ENCODE measurements at places on chromosomes 12 and 14.

DNA sequence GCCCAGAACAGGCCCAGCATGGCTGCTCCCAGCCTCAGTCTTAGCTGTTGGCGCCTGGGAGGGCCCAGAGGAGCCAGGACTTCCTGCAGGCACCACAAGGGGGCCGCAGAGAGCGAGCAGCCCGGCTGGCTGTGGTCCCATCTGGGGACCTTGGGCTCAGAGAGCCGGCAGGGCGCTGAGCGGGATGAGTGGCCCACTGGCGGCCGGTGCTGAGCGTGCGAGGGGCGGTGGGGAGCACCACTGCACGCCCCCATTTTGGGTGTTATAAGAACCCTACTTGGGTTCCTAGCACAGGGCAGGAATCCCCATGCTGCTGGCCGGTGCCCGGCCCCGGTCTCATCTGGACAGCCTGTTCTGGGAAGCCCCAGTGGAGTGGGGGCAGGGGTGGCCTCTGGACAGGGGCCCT, 25.9 kb upstream of the CRIP2 start:
- DNase-seq: peak; percentile 75

GRCh38 chr14:96582411-96582961, 80.3 kb downstream of the PAPOLA start:
- DNase-seq: no peak

- no peak for DNase-seq
Measured at GRCh38 chr14:101068313-101069227, 165.0 kb upstream of the RTL1 start.

DNA sequence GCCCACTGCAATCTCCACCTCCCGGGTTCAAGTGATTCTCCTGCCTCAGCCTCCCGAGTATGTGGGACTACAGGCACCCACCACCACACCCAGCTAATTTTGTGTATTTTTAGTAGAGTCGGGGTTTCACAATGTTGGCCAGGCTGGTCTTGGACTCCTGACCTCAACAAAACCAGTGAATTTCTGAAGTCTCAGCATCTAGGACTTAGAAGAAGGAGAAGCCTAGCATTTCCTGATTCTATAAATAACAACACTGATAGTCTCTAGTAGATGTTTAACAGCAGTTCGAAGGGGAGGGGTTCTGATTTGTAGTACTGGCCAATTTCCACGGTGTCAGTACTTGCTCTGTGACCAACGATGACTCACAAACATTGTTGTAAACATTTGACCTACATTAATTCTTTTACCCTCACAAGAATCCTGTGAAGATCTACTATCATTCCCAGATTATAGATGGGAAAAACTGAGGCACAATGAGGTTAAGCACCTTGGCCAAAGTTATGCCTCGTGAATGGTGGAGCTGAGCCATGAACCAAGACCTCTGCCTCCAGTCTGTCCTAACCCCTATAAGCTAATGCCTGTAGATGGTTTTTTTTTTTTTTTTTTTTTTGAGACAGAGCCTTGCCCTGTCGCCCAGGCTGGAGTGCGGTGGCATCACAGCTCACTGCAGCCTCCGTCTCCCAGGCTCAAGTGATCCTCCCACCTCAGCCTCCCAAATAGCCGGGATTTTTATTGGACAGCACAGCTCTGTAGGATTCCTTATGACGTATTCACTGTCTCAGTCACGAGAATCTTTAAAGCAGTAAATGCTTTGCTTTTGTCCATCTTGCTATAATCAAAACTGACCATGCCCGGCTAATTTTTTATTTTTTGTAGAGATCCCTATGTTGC, 5.2 kb downstream of the P2RX4 start:
- DNase-seq: no peak

GRCh38 chr14:49526101-49526500, 60.1 kb downstream of the RPS29 start:
- no peak for DNase-seq

DNA sequence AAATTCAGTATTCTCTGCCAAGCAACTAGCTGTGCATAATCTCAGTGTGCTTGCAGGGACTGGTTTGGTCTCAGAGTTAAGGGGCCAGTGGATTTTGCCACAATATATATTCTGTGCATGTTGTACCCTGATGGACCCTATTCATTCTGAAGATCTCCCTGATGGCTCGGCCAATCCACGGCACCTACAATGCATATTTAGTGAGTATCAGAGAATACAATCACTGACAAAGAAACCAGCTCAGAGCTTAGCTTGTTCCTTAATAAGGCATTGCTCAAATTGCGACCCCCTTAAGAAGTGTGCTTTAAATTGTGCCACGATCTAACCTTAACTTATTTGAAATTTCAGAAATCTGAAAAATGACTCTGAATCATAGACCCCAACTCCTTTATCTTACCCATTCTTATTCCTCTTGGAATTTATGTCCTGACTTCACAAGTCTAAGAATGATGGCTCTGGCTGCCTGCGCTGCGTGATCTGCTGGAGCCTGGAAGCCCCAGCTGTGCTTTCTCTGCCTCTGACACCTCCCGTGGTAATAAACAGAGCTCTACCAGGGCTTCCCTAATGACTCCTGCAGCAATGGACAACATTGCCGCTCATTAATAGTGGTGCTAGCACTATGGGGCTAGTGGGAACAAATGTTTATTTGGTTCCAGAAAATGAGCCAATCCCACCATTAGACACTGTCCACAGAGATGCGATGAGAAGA, 9.0 kb upstream of the DCAF4 start:
- no peak for DNase-seq

DNA sequence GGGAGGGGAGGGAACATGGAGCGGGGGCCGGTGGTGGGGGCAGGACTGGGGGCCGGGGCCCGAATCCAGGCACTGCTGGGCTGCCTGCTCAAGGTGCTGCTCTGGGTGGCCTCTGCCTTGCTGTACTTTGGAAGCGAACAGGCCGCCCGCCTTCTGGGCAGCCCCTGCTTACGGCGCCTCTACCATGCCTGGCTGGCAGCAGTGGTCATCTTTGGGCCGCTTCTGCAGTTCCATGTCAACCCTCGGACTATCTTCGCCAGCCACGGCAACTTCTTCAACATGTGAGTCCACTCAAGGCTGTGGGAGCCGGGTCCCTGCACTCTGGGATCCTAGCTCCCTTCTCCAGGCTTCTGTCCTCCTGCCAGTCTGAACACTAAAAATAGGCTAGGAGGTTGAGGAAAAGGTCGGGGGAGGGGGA, 1.1 kb downstream of the FITM1 start:
- no peak for DNase-seq

Data from GM18507 (cell line).